ENCODE measurements at places on chromosomes 1 and 21. TPM values are rescaled to one million over a fixed set of nuclear protein-coding genes. Genes with fewer than 3 reads are reported as not detected.

The TRIM45 gene
- 0.28 TPM for polyA plus RNA-seq

DNA sequence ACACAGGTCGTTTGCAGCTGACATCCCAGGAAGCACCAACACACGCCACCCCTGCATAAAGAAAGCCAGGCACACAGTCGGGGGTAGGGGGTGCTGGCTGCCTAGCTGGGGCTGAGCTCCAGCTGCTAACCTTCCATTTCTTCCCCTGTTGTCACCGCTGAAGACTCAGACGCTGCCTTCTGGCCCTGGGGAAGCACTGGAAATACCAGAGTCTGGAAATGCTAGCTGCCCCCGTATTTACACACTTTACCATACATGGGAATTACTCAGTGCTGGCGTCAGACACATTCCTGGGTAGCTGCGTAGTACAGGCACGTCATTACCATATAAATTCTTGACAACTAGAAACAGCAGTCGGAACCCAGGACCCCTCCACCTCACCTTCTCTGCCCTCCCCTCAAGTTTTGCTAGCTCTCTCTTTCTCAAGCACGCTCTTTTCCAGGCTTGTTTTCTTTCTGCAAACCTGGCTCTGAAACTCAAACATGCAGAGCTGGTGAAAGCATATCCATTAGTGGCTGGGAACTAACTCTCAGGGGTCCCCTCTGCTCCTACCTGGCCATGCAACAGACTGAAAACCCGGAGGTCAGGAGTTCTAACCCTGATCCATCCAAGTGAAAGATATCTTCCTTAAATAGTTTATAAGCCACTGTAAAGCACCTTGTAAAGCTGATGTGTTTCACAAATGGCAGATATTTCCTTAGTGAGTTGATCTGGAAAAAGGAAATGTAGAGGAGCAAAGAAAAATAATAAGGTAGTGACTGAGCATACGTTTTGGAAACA is 3.3 kb downstream of the CSRP1 start:
- H3K36me3 ChIP-seq: no peaks in the 10 kb centered on the region
- no peaks in the 10 kb centered on the region for H3K27me3 ChIP-seq
- H3K4me3 ChIP-seq: no peak overlapping the region
- peak overlapping the region; percentile 80 for H3K27ac ChIP-seq

DNA sequence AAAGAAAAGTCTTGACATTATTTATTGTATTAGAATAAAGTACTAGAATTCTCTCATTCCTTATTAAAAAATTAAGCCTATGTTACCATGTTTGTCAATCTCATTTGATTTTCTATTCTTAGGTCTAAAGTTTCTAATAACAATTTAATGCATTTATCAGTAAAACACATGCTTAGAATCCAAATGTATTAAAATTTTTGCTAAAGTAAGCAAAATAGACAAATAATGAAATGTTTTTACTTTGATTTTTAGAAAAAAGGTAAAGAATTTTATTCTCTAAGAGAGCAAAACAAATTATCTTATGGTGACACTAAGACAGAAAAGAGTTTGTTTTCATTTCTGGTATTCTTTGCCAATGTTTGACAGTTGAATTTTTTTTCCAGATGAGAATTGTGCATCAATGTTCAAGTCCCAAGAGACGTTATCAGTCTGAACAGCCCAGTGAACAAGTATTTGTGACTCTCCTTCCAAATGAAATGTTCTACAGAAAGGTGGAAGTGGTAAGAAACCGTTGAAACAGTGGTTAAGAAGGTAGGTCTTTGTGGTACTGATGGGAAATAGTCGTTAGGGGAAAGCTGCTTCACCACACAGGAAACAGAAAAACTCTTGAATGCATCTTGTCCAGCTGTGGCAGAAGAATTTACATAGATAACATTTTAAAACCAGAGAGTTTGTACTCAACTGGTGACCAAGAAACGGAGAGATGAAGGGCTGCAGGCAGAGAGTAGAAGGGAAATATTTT is 402.5 kb downstream of the PTPRC start:
- H3K27ac ChIP-seq: no peak overlapping the region
- no peaks in the 10 kb centered on the region for H3K4me1 ChIP-seq
- DNase-seq: no peak
- H3K4me3 ChIP-seq: no peak overlapping the region
- H3K27me3 ChIP-seq: no peaks in the 10 kb centered on the region
- no peaks in the 10 kb centered on the region for H3K36me3 ChIP-seq

- H3K27ac ChIP-seq: no peak overlapping the region
- H3K27me3 ChIP-seq: no peaks in the 10 kb centered on the region
- no peak for DNase-seq
Measured at GRCh38 chr1:201059871-201060555, 36.5 kb upstream of the KIF21B start.

- H3K36me3 ChIP-seq: peaks cover 2% of the 10 kb centered on the region
- H3K27ac ChIP-seq: no peak overlapping the region
- H3K4me3 ChIP-seq: no peak overlapping the region
- no peak for DNase-seq
Measured at GRCh38 chr1:50570066-50570468, 146.8 kb upstream of the DMRTA2 start.

- DNase-seq: no peak
- no peaks in the 10 kb centered on the region for H3K36me3 ChIP-seq
- H3K27me3 ChIP-seq: no peaks in the 10 kb centered on the region
- H3K27ac ChIP-seq: no peak overlapping the region
- H3K4me1 ChIP-seq: no peaks in the 10 kb centered on the region
Measured at GRCh38 chr1:51664421-51665240, 47.7 kb downstream of the OSBPL9 start.

- no peaks in the 10 kb centered on the region for H3K4me1 ChIP-seq
- no peak overlapping the region for H3K4me3 ChIP-seq
- no peak for DNase-seq
- H3K27ac ChIP-seq: no peak overlapping the region
Measured at GRCh38 chr1:60510162-60510561, 436.6 kb upstream of the C1orf87 start.

DNA sequence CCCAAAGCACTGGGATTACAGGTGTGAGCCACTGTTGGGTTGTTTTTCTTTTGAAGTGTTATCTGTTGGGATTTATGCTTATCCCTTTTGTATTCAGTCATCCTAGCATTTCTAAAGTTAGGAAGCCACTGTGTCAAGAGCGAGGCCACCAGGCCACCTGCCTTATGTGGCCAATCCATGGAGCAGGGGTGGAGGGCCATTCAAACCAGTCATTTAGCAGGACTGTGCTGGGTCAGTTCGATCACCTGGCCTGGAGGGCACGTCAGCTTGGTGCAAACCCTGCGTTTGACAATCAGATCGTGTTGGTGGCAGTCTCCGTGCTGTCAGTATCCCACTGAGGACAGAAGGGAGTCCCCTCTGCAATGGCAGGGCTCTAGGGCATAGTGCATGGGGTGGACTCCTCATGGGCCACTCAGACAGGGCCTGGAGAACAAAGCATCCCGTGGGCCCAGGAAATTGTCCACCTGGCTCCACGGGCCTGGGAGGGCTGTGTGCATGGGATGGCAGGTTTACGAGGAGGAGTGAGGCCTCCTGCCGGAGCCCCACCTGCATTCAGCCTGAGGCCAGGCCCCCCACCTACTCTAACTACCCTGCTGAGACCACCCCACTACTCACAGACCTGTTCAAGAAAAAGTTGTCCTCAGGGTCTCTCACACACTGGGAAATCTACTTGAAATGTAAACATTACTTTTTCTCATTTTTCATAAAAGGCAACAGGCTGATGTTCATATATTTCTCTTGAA is 242.3 kb downstream of the SDCCAG8 start:
- no peak for DNase-seq
- no peaks in the 10 kb centered on the region for H3K27me3 ChIP-seq
- peak overlapping the region; percentile 78 for H3K27ac ChIP-seq
- H3K4me1 ChIP-seq: peaks cover 11% of the 10 kb centered on the region
- no peak overlapping the region for H3K4me3 ChIP-seq

GRCh38 chr1:197869490-197870077 is 32.8 kb upstream of the C1orf53 start:
- DNase-seq: no peak
- no peaks in the 10 kb centered on the region for H3K4me1 ChIP-seq
- H3K27ac ChIP-seq: no peak overlapping the region
- no peak overlapping the region for H3K4me3 ChIP-seq
- H3K36me3 ChIP-seq: no peaks in the 10 kb centered on the region
- H3K27me3 ChIP-seq: no peaks in the 10 kb centered on the region

The SCAF4 gene
- 7.1 TPM for polyA plus RNA-seq

DNA sequence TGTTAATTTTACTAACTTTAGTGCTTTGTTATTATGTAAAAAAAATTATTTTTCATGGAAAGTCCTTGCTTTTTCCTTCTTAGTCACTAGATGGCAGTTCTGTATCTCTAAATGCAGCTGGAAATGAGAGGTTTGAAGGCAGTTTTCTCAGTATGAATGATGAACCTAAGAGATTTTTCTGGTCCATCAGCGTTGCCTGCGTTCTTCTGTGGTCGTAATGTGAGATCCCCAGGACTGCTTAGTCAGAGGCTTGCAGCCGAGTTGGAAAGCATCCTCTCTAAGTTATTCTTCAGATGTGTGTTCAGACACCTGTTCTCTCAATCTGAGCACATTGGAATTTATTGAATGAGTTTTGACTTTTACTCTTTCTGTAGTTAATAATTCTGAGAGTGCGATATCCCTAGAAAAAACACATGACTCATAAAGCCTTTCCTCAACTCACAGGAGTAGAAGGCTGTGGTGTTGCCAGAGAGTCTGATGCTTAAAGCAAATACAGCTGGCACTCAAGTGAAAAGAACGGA is 99.3 kb downstream of the FMN2 start:
- DNase-seq: no peak
- no peak overlapping the region for H3K4me3 ChIP-seq
- H3K36me3 ChIP-seq: no peaks in the 10 kb centered on the region
- no peak overlapping the region for H3K27ac ChIP-seq

- no peak for DNase-seq
- no peaks in the 10 kb centered on the region for H3K36me3 ChIP-seq
- no peak overlapping the region for H3K4me3 ChIP-seq
- no peaks in the 10 kb centered on the region for H3K27me3 ChIP-seq
- H3K4me1 ChIP-seq: peaks cover 3% of the 10 kb centered on the region
Measured at GRCh38 chr1:56169856-56170255, 409.5 kb downstream of the PLPP3 start.

GRCh38 chr1:71656902-71657301 is 576.1 kb upstream of the ZRANB2 start:
- H3K36me3 ChIP-seq: no peaks in the 10 kb centered on the region
- H3K27ac ChIP-seq: no peak overlapping the region
- no peak overlapping the region for H3K4me3 ChIP-seq

DNA sequence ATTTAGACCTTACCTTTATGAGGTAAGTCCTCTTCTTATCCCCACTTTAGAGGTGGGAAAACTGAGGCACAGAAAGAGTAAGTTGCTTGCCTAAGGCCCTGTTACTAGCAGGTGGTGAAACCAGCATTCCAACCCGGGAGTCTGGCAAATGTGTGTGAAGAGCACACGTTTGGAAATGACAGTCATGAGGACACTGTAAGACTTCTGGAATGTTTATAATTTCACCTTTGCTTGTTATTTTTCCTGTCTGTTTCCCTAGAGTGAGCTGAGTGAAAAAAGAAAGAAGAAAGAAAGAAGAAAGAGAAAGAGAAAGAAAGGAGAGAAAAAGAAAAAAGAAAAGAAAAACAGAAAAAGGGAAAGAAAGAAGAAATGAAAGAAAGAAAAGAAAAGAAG is 21.2 kb upstream of the LGALS8 start:
- H3K27me3 ChIP-seq: no peaks in the 10 kb centered on the region
- no peaks in the 10 kb centered on the region for H3K36me3 ChIP-seq
- peak overlapping the region; percentile 31 for H3K4me3 ChIP-seq
- peaks cover 11% of the 10 kb centered on the region for H3K4me1 ChIP-seq
- DNase-seq: no peak

GRCh38 chr1:112418099-112418892 is 22.3 kb downstream of the CTTNBP2NL start:
- H3K4me3 ChIP-seq: no peak overlapping the region
- DNase-seq: no peak
- no peaks in the 10 kb centered on the region for H3K4me1 ChIP-seq
- H3K27me3 ChIP-seq: no peaks in the 10 kb centered on the region
- H3K27ac ChIP-seq: no peak overlapping the region
- H3K36me3 ChIP-seq: peaks cover 3% of the 10 kb centered on the region

The PRDM16 gene
- 0.14 TPM for polyA plus RNA-seq

The CPT2 gene
- 66.8 TPM for polyA plus RNA-seq

The SAMD11 gene
- 4.1 TPM for polyA plus RNA-seq

DNA sequence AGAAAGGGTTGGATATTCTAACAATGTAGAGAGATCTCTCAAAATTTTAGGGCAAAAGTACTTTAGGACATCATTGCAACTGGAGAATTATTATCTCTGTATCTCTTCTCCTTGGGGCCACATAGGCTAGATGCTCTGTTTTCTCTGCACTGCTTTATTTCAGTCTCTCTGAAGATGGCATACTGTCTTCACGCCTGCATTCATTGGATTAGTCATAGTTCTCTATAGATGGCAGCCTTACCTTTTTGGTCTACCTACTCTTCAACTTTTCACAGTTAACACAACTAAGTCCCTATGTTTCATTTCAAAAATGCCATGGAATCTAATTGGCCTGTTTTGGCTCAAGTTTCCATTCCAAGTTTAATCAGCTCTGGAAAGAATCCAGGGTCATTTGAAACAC is 1623.3 kb upstream of the B3GALT2 start:
- no peaks in the 10 kb centered on the region for H3K36me3 ChIP-seq
- H3K4me3 ChIP-seq: no peak overlapping the region
- no peak for DNase-seq
- H3K27ac ChIP-seq: no peak overlapping the region
- no peaks in the 10 kb centered on the region for H3K27me3 ChIP-seq
- H3K4me1 ChIP-seq: no peaks in the 10 kb centered on the region

The GPR25 gene
- not detected for polyA plus RNA-seq

GRCh38 chr1:154697710-154698109 is 89.7 kb upstream of the ADAR start:
- H3K4me1 ChIP-seq: no peaks in the 10 kb centered on the region
- H3K27ac ChIP-seq: no peak overlapping the region
- no peak for DNase-seq
- H3K36me3 ChIP-seq: no peaks in the 10 kb centered on the region
- H3K27me3 ChIP-seq: no peaks in the 10 kb centered on the region

The PARP1 gene
- 48.4 TPM for polyA plus RNA-seq

DNA sequence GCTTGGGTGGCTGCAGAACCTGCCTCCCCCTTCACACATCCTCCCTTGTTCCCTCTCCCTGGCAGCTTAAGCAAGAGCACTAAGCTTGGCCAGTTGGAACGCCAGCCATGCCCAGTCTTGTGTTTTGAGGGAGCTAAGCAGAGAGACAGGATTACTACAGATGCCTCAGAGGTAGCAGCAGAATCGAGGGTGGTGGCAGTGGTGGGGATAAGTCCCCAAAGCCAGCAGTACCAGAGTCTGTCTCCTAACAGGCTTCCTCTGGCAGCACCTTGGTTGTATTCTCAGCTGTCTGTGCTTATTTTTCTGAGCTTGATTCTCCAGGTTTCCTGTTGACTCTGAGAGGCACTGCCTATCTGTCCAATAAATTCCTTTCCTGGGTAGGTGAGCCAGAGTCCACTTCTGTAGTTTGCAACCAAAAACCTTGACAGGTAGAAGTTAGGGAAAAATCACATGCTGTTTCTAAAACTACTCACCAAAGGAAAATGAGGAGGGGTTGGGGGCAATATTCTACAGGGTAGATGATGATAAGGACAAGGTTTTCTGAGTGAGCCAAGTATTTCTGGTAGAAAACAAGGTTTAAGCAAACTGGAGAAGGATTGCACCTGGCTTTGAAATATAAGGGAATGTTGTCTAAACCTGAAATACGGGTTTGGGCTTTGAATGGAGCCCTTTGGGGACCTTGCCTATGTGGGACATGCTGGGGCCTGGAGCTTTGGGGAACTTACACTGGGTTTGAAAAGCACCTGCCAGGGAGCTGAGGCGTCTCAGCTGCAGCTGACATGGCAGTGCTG is 100.8 kb downstream of the PBX1 start:
- H3K27ac ChIP-seq: no peak overlapping the region
- H3K4me3 ChIP-seq: no peak overlapping the region
- no peaks in the 10 kb centered on the region for H3K36me3 ChIP-seq
- DNase-seq: no peak
- no peaks in the 10 kb centered on the region for H3K4me1 ChIP-seq

The CELA3B gene
- not detected for polyA plus RNA-seq

All from liver (tissue), 10 donors.